ENCODE measurements at places on chromosomes 6 and 20.

- DNase-seq: no peak
These were observed 302.7 kb downstream of the QKI start for GRCh38 chr6:163717106-163717764.

- no peak for DNase-seq
These were observed 51.9 kb downstream of the SNAI1 start for GRCh38 chr20:50034567-50035180.

GRCh38 chr6:107753778-107754177, 70.3 kb downstream of the SCML4 start:
- peak; percentile 47 for DNase-seq

GRCh38 chr6:37109714-37110499, 60.0 kb upstream of the PIM1 start:
- no peak for DNase-seq

DNA sequence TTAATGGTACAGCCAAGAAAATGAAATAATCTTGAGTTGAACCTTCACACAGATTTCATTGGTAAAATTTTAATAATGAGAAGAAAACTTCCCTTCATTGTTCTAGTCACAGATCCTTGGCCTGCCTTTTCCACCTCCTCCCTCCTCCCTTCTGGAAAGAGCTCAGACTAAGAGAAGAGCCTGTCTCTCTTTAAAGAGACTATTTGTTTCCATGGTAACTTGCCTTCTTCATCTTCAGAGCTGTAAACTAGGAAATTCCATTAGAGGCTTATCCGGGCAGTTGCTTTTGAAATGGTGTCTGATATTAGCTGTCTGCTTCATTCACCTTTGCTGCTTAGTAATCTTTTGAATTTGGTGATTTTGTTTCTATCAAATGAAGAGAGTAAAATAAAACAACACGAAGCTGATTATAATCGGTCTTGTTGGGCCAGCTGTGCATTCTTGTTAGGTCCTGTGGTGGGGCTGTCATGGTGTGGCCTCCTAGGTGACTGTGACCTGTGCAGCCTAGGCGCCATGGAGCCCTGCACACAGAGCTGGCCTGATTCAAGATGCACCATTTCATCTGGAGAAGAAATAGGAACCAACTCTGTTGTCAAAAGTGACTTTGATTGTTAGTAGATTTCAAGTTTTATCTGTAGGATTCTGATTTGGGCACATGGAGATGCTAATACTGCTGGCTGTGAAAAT, 96.7 kb downstream of the MAP3K7 start:
- no peak for DNase-seq

DNA sequence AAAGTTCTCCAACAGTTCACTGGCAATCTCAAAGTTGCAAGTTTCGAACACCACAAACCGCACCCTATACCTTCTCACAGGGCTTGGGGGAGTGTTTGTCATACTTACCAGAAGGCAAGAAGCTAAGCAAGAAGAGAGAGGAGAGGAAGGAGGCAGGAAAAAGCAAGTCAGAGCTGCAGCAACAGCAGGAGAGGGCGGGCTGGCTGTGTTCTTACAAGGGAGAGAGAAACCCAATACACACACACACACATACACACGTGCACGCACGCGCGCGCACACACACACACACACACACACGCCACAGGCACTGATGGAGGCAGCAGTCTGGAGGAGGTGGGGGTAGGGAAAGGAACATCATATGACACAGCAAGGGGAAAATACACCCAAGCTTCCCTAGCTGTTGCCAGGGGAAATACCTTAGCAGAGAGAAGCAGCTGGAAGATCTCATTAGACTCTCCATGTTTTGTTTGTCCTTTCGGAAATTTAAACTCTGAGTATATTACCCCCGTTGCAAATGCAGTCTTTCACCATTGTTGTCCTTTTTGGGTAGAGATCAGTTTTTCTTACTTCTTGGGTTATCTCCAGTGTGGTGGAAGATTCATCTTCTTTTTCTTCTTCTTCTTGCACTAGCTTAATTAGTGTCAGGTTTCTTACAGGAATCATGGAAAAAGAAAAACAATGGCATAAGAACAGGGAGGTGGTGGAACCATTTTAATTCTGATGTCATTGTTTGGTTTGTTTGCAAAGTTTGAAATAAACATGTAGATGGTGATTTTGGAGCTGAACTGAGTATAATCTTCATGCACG, at the start of gene TXLNB:
Gene TXLNB (minus strand): TSS at position 186 of the 807 bp plus-strand sequence. CDS start 3,099 bp downstream, outside the sequence.
- DNase-seq: peak; percentile 92

DNA sequence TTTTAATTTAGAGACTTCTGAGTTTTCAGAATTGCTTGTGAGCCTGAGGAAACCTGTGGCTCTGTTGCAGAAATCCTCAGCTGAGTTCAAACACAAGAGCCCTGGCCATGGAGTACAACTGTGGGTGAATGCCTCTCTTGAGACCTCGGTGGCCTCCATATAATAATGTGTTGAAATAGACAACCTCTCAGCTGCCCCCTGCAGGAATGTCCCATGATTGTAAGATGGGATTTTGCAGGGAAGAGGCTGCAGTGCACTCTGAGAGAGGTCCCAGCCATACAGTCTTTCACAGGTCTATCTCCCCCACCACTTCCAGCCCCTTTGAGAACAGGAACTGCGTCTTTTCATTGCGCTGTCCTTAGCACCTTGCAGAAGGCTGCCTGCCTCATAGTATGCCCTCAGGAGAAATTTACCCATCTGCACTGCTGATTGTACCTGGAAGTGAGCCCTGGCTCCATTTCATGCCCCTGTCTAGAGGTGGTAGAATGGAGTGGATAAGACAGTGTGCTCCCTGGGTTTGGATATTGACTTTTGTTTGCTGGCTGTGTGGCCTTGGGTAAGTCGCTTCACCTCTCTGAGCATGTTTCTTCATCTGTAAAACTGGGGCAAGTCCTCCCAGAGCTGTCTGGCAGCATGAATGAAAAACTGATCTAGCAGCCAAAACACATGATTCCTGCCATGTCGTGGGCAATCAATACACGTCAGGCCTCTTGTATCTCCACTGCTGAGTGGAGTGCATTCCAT, 16.8 kb upstream of the CDH22 start:
- DNase-seq: no peak

- DNase-seq: no peak
These were observed 860.2 kb upstream of the MAP3K7 start for GRCh38 chr6:91447081-91447480.

- DNase-seq: no peak
These were observed 28.8 kb upstream of the CCDC167 start for GRCh38 chr6:37528541-37528940.

GRCh38 chr20:23668477-23668951, 20.3 kb downstream of the CST4 start:
- DNase-seq: peak; percentile 3

DNA sequence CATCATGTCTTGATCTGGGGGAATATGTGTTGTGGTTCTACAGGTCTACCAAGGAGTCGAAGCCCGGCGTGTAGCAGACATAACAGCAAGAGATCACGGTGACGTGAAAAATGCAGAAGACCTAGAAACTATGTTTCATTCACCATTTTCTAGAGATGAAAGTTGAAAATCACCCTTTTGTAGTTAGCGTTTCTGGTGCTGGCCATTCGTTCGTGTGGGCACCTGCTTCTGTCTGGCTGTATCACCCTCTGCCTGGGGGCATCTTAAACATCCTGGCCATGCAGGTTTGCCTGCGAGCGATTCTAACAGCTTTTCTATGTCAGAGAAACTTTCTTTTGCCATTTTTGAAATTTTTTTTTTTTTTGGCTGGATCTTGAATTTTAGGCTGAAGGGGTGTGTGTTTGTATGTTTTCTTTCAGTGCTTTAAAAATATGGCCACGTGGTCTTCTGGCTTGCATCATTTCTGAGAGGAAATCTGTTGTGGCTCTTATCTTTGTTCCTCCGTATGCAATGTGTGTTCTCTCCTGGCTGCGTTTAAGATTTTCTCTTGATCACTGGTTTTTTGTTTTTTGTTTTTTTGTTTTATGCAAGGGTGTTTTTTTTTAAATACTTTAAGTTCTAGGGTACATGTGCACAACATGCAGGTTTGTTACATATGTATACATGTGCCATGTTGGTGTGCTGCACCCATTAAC, 226.7 kb downstream of the CDH4 start:
- DNase-seq: no peak

- DNase-seq: no peak
These were observed 182.1 kb upstream of the AFDN start for GRCh38 chr6:167644412-167645132.

- peak; percentile 45 for DNase-seq
These were observed 782 bp downstream of the MAP3K5 start for GRCh38 chr6:136791296-136792094.

- no peak for DNase-seq
These were observed 2.9 kb downstream of the ATXN1 start for GRCh38 chr6:16758163-16758975.

GRCh38 chr6:115468272-115469005, 592.3 kb downstream of the FRK start:
- no peak for DNase-seq

DNA sequence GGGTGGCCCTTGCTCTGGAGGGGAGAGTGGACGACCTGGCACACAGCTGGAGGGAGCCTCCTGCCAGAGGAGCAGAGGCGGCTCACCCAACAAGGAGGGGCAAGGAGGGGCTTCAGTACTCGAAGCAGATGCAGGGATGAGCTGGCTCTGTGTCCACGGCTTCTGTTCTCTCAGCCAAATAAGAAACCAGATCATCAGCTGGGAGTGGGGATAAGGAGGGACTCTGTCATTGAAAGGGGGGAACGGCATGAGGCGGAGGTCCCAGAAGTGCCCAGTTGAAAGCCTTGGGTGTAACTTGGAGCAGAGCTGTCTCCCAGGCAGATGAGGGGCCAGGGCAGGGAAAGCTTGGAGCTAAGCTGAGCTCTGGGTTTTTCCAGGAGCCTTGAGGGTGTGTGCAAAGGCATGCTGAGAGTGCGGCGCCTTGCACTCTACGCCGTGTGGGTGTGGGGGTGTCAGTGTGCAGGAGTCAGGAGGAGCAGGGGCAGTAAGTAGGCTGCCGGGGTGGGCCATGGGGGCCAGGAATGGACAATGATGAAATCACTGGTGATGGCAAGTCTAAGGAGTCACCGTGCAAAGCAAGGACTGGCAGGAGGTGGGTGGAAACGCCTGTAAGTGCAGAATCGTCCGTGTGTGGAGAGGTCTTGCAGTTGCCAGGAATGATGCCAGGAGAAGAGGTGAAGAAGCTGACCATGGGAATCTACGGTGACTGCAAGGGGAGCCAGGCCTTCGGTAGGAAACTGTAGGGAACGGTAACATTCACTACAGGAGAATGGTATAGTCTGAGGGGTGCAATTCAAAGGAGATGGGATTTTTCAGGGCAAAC, 85.4 kb upstream of the FOXQ1 start:
- DNase-seq: no peak

- no peak for DNase-seq
These were observed 198.7 kb upstream of the STXBP5 start for GRCh38 chr6:147005499-147005898.

- no peak for DNase-seq
These were observed 204.4 kb downstream of the EYA2 start for GRCh38 chr20:47099093-47099492.

GRCh38 chr6:169363590-169363989, 109.9 kb upstream of the THBS2 start:
- DNase-seq: no peak

DNA sequence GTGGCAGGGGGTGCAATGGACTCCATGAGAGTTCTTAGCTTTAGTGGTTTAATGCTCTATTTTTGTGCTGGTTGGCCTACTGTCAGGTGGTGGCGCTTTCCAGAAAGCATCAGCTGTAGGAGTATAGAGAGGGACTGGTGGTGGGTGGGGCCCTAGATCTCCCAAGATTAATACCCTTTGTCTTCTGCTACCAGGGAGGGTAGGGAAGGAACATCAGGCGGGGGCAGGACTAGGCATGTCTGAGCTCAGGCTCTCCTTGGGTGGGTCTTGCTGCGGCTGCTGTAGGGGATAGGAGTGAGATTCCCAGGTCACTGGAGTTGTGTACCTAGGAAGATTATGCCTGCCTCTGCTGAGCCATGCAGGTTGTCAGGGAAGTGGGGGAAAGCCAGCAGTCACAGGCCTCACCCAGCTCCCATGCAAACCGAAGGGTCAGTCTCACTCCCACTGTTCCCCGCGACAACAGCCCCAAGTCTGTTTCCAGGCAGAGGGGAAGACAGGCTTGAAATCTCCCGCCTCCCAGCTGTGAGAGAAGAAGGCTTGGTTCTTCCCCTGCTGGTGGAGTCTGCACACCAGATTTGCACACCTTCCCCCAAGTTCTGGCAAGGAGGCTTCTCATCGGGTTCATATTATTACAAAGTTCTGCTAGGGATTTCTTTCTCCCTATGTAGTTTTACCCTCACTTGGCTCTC, 46.7 kb upstream of the PKIB start:
- no peak for DNase-seq

GRCh38 chr6:25452031-25452430, 172.9 kb downstream of the CARMIL1 start:
- no peak for DNase-seq

GRCh38 chr6:8764733-8765132, 329.4 kb upstream of the SLC35B3 start:
- no peak for DNase-seq

DNA sequence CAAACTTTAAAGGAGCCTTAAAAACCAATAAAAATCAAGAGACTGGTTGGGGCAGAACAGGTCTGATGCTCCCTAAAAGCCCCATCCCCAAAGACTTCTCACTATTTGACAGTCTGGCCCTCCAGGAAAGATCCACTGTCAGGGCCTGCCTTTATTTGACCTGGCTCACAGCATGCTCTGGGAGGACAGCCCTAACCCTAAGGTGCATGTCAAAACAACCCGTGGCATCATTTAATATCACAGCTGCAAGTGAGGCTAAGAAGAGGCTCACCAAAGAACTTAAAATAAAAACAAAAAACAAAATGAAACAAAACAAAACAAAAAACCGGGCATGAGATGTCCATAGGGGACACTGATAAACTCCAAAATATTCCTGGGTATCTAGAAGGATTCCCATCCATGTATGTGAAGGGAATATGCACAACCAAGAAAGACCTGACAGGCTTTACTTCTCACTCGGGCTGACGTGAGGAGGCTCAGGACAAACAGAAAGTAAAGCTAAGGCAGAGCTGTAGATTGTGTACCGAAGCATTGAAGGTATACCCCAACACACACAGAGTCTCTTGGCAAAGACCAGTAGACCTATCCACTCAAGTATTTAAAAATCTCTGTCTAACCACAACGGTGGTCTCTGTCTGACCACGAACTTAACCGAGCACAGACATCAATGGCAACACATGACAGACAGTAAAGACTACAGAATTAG, 57.3 kb downstream of the AHI1 start:
- no peak for DNase-seq

DNA sequence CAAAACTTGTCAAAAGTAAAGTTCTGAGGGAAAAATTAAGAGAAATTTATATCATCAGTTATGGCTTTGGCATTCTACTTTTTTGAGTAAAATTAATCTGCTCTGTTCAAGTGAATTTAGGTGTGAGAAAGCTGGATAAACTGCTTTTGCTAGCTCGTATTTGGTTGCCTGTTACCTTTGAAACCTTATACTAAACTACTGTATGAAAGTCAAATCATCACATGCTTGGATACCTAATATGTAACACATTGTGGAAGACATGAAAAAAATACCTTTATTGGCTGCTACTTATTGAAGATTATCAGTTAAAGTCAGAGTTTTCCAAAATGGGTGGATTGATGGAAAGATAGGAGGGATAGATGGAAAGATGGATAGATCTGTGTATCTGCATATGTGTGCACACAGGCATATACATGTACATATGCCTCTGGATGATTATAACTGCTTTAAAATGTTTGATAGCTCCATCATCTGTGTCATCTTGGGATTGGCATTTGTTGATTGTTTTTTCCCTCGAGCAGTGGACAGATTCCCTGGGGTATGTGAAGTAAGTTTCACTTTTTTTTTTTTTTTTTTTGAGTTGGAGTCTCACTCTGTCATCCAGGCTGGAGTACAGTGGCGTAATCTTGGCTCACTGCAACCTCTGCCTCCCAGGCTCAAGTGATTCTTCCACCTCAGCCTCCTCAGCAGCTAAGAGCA, 24.3 kb downstream of the SCAF8 start:
- no peak for DNase-seq

Data from stimulated activated CD4-positive, alpha-beta T cell treated with anti-CD3 and anti-CD28 coated beads, Interleukin-4, amount 100 ng/mL, for 4 hours (primary cell).